ENCODE measurements at places on chromosomes 6 and 20.

DNA sequence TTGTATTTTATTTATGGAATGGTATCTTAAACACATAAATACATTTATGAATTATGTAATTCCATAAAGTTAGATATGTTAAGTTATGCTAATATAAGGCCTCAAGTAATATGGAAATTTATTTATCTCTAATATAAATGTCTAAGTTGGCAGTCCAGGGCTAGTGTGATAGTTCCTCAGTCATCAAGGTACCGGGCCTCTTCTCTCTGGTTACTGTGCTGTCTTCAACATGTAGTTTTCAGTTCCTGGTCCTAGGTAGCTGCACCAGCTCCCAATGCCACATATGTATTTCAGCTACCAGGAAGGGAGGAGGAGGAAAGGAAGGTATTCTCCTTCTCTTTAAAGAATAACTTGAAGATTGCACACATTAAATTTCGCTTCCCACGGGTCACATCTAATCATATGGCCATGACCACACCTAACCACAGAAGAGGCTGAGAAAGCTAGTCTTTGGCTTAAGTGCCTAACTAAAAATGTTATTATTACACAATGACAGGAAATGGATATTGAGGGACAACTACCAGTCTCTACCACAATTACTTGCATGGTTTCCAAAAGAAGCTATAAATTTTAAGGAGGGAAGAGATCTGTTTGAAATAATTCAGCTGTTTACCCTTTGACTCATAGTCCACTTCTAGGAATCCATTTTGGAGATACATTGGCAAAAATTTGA, 68.6 kb downstream of the BCKDHB start:
- DNase-seq: no peak

DNA sequence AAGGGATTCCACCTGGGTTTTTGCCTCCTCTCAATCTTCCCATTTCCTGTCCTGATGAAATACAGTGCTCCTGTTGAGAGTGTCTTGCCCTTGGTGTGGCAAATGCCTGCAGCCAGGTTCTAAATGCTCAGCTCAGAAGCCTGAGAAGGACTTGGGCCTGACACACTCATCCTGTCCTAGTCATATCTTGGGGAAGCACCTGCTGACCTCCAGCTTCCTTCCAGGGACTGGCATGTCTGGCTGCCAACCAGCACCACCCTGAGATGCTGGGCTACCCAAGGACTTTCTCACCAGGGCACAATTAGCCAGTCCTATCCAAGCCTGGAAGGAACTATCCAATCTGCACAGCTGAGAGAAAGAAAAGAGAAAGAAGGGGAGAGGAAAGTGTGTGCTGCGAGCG, 43.4 kb downstream of the LRFN2 start:
- no peak for DNase-seq

DNA sequence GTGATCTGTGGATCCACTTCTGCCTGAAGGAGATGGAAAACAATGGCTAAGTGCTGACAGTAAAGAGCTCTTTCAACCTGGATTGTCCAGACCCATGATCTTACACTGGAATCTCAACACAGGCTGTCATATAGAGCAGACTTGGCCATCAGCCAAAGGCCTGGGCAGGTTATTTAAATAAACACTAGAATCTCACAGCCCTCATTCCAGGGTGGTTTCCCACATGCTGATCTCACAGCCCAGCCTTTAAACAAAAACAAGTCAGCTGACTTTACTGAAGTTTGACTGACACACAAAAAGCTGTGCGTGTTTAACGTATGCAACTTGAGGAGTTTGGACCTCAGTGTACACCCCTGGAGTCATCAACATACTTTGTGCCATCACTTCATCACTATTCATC, 28.4 kb downstream of the SYNDIG1 start:
- no peak for DNase-seq

GRCh38 chr6:29755295-29755871, 32.1 kb downstream of the HLA-F start:
- DNase-seq: no peak

- DNase-seq: peak; percentile 76
Observed at GRCh38 chr6:53070806-53071205, 5.6 kb downstream of the FBXO9 start.

GRCh38 chr6:108654465-108655106, 93.9 kb downstream of the FOXO3 start:
- DNase-seq: no peak

- DNase-seq: no peak
Observed at GRCh38 chr6:10617008-10617696, 77.3 kb downstream of the C6orf52 start.

GRCh38 chr6:165468340-165469235, 159.2 kb upstream of the C6orf118 start:
- no peak for DNase-seq

Measured in activated CD4-positive, alpha-beta T cell treated with anti-CD3 and anti-CD28 coated beads, Interleukin-2, amount 50 U/mL, for 16 hours (primary cell).